ENCODE measurements at places on chromosomes 1 and 21.

GRCh38 chr1:96763514-96763913 is 41.9 kb downstream of the PTBP2 start:
- no peak for DNase-seq

DNA sequence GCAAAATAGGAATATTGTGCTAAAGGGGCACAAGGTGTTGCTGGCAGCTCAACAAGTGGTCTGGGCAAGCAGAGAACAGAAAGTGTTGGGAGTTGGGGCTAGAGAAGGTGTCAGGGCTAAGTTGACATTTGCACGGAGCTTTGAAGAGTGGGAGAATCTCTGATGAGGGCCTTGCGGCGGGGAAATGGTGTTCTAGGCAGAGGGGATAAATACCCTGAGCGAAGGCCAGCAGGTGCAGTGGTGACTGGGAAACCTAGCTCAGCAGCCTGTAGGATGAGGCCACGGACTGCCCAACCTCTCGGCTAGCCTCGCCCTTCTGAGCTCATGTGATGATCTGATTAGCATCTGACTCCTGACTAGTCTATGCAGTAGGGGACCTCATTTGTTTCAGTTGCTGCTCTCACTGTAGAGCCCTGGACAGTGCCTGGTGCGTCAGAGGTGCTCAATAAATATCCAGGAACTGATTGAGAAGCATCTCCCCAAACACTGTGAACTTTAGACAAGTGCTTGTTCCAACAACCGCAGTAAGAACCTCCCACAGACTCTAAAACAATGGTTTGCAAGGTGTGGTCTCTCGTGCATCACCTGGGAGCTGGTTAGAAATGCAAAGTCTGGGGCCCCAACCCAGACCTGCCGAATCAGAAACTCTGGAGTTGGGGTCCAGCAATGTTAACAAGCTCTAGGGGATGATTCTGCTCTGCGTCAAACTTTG is 1.0 kb upstream of the FOXO6 start:
- DNase-seq: no peak

GRCh38 chr1:81662913-81663526 is 137.7 kb upstream of the ADGRL2 start:
- DNase-seq: no peak

GRCh38 chr1:88943241-88943640 is 49.2 kb downstream of the KYAT3 start:
- DNase-seq: no peak

DNA sequence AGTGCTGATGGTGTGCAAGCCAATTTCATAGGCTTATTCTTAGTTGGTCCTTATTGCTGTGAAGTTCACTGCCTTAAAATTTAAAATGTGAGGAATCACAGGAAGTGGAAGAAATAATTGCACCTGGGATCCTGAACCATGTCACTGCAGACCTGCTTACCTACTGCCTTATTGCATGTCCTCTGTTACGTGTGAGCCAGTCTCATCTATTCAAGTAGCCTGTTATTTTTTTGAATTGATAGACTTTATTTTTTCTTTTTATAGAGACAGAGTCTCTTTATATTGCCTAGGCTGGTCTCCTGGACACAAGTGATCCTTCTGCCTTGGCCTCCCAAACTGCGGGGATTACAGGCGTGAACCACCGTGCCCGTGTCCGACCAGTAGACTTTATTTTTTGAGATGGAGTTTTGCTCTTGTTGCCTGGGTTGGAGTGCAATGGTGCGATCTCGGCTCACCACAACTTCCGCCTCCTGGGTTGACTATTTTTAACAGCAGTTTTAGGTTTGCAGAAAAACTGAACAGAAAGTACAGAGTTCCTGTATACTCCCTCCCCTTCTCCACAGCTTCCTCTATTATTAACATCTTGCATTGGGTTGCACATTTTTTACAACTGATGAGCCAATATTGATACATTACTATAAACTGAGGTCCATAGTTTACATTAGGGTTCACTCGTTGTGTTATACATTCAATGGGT is 14.0 kb upstream of the DISC1 start:
- DNase-seq: no peak

GRCh38 chr1:192474080-192474683 is 101.4 kb upstream of the RGS1 start:
- DNase-seq: no peak

DNA sequence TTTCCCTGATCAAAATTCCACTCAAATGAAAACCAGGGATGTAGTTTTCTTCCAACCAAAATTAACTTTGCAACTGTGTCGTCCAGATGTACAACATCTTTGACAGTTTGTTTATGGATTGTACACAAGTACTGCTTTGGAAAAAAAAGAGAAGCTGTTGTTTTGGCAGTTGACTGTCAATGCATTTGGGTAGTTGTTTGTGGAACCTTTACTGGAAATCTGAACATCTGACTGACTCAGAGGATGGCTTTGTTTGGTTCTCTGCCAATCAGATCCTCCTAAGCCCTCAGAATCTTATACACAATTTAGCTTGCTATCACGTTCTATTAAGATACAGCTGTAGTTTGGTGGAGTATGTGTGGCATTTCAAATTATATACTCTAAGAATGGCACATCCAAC is 195.0 kb downstream of the KCNK2 start:
- no peak for DNase-seq

DNA sequence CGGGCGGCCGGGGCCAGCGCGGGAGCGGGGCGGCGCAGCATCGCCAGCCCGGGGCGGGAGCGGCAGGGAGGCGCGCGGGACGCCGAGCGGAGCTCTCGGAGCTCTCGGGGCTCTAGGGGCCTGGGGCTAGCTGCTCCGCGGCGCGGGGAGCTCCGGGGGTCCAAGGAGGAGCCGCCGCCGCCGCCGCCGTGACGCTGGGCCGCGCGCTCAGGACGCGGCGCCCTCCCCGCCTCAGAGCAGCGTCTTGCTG is 147 bp downstream of the CLSTN1 start:
- DNase-seq: no peak

DNA sequence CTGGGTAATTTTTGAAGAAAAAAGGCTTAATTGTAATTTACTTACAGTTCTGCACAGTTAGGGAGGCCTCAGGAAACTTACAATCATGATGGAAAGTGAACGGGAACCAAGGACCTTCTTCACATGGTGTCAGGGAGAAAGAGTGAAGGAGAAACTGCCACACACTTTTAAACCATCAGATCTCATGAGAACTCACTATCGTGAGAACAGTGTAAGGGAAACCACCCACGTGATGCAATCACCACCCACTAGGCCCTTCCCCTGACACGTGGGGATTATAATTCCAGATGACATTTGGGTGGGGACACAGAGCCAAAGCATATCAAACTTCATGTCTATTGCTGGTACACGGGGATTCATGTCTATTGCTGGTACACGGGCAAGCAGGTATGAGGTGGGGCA is 5.3 kb upstream of the SFT2D2 start:
- DNase-seq: no peak

GRCh38 chr1:208248307-208248801 is 4.2 kb upstream of the PLXNA2 start:
- DNase-seq: no peak

All from pulmonary artery endothelial cell (primary cell).